ENCODE measurements at places on chromosomes 2 and 18. TPM values are rescaled to one million over a fixed set of nuclear protein-coding genes. Genes with fewer than 3 reads are reported as not detected.

Gene EVX2
- polyA plus RNA-seq = not detected

DNA sequence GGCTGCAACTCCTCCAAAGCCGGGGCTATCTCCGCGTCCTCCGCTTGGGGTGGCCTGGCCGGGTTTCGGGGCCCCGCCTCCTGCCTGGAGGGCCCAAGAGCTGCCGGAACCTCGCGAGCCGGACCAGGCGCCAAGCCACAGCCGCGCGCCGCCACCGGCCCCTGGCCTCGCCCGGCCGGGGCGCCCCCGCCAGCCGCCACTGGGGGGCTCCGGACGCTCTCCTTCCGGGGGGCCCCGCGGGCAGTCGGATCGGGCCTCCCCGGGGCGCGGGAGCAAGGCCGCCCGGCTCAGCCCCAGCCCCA lies 17.4 kb upstream of the HAAO start:
- peak; percentile 90 for DNase-seq

GRCh38 chr2:5264361-5264760 lies 427.8 kb upstream of the SOX11 start:
- DNase-seq = no peak

GRCh38 chr18:285817-286216 lies 18.0 kb upstream of the THOC1 start:
- DNase-seq = no peak

DNA sequence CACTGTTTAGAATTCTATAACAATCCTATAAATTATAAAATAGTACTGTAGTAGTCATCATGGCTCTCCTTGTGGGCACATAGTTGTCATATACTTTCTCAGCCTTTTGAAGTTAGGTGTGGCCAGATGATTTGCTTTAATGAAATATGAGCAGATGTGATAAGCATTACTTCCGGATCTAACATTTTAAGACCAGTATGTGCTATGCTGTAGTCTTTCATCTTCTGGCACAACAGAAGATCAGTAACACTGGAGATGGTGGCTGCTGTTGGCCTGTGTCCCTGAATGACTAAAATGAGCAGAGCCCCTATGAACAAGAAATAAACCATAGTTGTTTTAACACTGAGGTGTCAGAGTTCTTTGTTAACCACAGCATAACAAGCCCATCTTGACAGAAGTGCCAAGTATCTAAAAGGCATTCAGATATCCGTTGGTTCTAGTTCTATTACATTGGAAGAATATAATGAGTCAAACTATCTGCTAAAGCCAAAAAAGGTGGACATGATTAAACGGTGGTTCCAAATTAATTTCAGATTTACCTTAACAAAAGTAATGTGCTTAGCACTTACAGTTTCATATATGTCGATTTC lies 6.3 kb downstream of the MEX3C start:
- no peak for DNase-seq

DNA sequence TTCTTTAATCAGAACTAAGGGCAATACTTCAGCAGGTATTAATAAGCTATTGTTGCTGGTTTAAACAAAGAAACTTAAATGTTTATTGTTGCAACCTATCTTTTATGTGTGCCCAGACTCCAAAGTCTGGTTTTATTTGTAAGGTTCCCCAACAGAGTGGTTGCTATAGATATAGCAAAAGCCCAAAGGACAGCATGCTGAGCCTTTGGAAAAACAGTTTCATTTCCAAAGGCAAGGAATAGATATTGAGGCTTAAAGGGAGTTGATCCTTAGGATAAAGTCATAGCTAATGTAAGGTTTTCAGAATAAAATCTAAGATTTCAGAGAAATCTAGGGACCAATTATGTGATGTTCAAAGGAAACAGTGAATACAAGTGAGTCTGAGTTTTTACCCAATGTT lies 413.2 kb upstream of the SLC14A2 start:
- DNase-seq = no peak

Gene DCC
- polyA plus RNA-seq = not detected

- DNase-seq = no peak
Measured at GRCh38 chr2:49598231-49598630, 443.9 kb upstream of the FSHR start.

Data from heart left ventricle (tissue), 16 donors.